Suprapubic skin (tissue), 4 donors: ENCODE measurements at places on chromosomes 4 and X.
A peak's percentile ranks its signal among the peaks of the same experiment; 100 is the strongest.

- DNase-seq: no peak
These were observed 64.1 kb downstream of the ZNF81 start for GRCh38 chrX:47900833-47901232.

- DNase-seq: no peak
These were observed 38.8 kb upstream of the TRPC5OS start for GRCh38 chrX:111837197-111837596.

DNA sequence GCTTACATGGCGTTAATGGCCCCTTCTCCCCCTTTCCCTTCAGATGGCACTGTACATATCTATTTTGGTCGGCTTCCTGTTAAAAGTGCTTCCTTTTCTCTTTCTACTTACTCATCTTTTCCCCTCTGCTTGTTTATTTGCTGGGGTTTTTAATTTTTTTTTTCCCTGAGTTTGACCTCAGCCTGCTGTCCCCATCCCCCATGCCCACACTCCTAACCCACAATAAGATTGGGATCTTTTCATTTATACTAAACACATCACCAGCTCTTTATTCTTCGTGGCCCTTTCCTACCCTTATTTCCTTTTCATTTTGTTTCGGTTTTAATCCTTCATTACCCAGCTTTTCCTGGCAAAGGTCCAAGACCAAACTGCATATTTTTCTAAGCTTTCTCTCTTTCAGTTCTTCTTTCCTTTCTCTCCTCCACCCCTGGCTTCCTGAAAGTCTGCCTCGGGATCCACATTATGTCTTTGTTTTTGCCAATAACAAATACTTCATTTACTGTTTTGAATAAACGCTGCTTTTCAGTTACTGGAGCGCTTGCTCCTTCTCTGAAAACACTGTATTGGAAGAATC lies 152.0 kb upstream of the USP9X start:
- no peak for DNase-seq

DNA sequence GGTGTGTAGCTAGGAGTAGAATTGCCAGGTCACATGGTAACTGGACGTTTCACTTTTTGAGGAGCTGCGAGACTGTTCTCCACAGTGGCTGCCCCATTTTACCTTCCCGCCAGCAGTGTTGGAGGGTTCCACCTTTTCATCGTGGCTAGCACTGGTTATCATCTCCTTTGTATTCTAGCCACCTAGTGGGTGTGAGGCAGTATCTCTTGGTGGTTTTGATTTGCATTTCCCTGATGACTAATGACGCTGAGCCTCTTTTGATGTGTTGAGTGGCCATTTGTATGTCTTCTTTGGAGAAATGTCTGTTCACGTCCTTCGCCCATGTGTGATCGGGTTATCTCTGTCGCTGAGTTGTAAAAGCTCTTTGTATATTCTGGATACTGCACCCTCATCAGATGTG lies 10.6 kb downstream of the ABCD1 start:
- no peak for DNase-seq

GRCh38 chr4:146095091-146095690 lies 80.3 kb upstream of the LSM6 start:
- no peak for DNase-seq

DNA sequence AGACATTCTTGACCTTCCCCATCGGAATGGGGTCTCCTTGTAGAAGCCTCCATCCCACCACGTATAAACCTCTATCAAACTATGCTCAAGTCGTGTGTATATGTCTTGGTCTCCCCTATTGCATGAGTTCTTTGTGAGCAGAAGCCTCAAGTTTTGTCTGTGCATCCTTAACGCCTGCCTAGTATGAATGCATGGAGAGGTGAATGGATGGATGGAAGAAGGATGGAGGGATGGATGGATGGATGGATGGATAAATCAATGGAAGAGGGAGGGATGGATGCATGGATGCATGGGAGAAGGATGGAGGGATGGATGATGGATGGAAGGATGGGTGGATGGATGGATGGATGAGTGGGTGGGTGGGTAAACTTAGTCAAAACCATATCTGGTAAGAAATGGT lies 17.0 kb upstream of the CCKAR start:
- DNase-seq: no peak

- DNase-seq: no peak
These were observed 155.7 kb downstream of the RELL1 start for GRCh38 chr4:37530451-37530850.

DNA sequence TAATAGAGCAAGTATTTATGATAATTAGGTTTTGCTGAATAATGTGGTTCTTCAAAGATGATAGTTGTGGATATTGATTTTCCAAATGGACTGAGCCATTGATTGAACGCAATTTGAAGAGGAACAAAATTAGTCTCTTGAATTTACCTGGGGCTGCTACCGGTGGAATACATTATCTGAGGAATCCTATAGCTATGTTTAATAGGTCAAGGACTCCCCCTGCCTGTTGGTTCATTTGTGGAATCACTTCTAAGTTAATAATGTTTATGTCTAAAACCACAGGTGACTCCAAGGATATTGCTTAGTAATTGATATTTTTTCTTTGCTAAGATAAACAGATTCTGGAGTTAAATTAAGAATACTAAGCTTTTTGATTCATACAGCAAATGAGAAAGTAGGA lies 576.0 kb upstream of the PABPC4L start:
- DNase-seq: no peak

DNA sequence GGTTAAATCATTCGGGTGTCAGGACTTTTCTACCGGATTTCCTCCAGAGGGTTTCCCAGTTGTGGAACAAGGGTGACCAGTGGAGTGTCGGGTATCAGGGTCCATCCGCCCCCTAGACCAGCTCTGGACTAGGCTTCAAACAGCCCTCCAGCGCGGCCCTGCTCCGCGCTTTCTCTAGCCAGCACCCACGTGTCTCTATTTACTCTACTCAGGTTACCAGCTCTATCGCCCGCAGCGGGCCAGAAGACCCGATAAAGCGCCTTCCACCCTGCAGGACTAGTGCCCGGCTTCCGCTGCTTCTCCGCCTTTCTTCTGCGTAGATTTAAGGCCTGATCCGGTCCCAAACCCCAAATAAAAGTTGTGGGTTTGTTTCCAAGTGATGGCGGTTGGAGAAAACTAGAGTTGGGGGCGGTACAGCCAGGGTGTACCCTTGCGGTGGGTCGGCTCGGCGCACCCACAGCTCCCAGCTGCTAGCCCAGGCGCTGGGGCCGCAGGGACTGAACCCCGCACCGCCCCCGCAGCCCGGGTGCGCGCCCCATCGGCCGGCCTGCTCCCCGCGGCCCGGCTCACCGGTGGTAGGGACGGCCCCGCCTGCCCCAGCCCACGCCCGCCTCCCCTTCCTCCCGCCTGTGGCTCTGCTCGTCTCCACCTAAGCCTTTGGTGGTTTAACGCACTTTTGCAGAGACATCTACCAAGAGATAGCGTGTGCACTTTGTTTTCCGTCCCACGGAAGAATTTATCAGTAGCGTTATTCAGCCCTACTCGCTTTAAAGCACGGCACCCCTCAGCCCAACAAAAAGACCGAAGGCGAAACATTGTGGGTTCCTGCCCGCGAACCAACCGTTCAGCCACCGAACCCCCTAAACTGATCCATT lies 2.1 kb downstream of the LEF1 start:
- DNase-seq: no peak

GRCh38 chr4:37652747-37653527 lies 33.2 kb downstream of the RELL1 start:
- no peak for DNase-seq

GRCh38 chrX:88072339-88073030 lies 554.9 kb downstream of the KLHL4 start:
- DNase-seq: no peak

GRCh38 chr4:158912390-158912789 lies 143.6 kb downstream of the FNIP2 start:
- no peak for DNase-seq

DNA sequence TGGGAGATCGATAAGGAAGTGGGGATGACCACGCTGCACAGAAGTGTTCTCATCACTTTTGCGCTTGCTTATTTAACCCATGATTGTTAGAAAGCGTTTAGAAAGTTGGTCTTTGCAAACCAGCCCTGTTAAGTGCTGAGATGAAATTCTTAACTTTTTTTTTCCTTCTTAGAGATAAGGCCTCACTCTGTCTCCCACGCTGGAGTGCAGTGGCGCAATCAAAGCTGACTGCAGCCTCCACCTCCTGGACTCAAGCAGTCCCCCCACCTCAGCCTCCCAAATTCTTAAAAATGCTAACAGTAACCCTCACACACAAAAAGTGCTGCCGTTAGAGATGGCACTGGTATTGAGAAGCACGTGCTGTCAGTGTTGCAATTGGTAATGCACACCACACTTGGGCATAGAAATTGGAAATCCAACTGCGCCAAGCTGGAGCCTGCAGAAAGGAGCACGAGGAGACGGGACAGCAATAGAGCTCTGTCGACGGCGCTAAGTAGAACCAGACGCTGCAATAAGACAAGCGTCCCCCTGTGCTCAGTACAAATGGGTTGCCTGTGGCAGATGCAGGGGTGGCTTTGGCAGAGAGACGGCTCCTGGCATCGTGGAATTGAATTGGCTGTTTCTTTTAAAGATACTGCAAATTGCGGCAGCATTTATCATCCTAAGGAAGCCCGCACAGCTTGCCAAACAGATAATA lies 113.4 kb downstream of the TBL1X start:
- DNase-seq: no peak

DNA sequence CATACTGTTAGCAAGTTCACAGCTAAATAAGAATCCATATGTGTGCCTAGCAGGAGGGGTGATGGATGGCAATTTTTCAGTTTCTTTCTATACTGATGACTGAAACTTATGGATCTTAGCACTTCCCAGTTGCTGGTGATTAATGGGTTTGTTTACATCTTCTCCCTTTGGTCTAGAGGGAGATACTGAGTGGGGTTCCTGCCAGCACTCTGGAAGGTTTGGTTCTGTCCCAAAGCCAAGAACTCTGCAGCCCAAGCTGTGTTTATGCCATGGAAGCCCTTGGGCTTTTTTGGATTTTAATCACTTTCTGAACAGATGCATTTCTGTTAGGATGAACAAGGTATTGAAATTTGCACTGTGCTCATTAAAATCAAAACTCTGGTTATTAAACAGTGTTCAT lies 43.5 kb downstream of the DDIT4L start:
- no peak for DNase-seq

GRCh38 chr4:71382900-71383560 lies 44.2 kb downstream of the SLC4A4 start:
- DNase-seq: no peak

- no peak for DNase-seq
These were observed 501.2 kb upstream of the INTU start for GRCh38 chr4:127131527-127131926.

DNA sequence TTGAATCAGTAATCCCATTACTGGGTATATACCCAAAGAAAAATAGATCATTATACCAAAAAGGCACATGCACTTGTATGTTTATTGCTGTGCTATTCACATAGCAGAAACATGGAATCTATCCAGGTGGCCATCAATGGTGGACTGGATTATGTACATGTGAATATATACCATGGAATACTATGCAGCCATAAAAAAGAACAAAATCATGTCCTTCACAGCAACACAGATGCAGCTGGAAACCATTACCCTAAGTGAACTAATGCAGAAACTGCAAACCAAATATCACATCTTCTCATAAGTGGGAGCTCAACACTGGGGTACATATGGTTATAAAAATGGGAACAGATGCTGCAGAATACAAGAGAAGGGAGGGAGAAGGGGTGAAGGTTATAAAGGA lies 110.7 kb downstream of the ABCB7 start:
- no peak for DNase-seq

DNA sequence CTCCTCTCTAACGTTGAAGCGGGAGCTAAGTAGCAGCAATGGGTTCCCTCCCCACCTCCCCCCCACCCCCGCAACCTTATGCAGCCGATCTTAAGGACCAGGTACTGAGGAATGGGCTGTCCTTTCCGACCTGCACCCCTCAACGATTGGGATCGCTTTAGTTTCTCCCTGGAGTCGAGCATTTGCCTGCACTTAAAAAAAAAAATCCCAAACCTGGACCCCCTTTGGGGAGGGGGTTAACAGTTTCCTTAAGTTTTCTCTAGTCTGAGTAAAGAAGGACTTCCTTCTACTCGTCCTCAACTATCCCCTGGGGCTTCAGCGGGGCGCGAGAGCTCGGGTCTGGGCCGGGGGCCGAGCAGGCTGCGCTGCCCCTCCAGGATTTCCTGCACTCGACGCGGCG lies 25.7 kb upstream of the BCORL1 start:
- no peak for DNase-seq

DNA sequence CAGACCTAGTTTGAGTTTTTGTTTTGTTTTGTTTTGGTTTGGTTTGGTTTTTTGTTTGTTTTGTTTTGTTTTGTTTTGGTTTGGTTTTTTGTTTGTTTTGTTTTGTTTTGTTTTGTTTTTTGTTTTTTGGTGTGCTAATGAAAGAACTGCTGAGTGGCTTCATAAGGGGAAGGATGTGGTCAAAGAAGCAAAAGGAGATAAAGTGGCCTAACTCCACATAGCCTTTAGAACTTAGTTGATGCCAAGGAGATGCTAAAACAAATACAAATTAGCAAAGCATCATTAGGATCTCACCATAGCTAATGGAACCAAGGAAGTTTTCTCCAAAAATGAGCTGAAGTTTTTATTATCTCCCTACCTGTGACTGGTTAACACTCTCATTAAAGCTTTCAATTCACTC lies 44.6 kb upstream of the TMEM164 start:
- DNase-seq: no peak

GRCh38 chr4:86357608-86358007 lies 2.2 kb downstream of the MAPK10 start:
- DNase-seq: no peak

DNA sequence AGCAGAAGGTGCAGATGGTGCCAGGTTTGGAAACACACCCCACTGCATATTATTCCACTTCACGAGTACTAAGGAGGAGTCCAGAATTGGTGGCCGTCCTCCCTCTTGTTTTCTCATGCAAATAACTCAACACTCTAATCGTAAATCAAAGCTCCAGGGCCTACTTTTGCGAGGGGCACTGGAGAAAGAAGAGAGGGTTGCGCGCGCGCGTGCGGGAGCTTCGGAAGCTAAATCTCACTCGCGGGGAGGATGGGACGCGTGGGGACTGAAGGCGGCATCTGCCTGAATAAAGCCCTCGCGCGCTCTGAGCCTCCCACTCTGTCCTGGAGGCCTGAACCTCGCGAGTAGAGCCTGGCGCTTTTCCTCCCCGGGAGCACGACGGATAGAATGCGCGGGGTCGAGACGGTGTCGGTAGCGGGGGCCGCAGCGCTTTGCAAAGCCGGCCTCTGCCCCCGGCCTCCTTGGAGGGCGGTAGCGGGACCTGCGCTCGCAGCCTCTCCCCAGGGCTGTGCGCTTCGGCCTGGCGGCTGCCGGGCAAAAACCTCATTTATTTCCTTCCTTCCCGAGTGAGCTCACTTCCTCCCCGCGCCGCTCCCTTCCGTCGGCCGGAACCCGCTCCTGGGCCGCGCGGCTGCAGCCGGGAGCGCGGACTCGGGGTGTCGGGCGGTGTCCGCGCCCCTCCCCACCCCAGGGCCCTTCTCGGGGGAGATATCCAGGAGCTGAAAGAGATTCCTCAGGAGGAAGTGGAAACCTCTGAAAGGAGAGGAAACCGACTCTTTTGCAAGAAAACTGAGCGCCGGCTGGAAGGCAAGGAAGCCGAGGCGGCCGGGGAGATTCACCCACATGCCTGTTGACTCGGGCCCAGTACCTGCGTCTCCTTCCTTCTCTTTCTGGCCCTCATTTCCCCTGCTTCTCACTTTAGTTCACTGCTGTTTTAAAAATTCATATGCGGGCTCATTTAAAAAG lies 20.7 kb downstream of the HAND2 start:
- no peak for DNase-seq

GRCh38 chrX:28651186-28651585 lies 63.9 kb downstream of the IL1RAPL1 start:
- no peak for DNase-seq

GRCh38 chr4:8760561-8760960 lies 111.1 kb downstream of the HMX1 start:
- DNase-seq: peak; percentile 42
